ENCODE measurements at places on chromosomes 1 and 21. TPM values are rescaled to one million over a fixed set of nuclear protein-coding genes. Genes with fewer than 3 reads are reported as not detected.

The BRDT gene
- total RNA-seq = not detected

- H3K4me1 ChIP-seq = peaks cover 4% of the 10 kb centered on the region
- no peaks in the 10 kb centered on the region for H3K27me3 ChIP-seq
- no peak for DNase-seq
- no peak overlapping the region for H3K4me3 ChIP-seq
These were observed 26.9 kb downstream of the NENF start for GRCh38 chr1:212459656-212460055.

- no peak overlapping the region for H3K4me3 ChIP-seq
- H3K27ac ChIP-seq = no peak overlapping the region
- H3K4me1 ChIP-seq = no peaks in the 10 kb centered on the region
- no peaks in the 10 kb centered on the region for H3K36me3 ChIP-seq
- no peaks in the 10 kb centered on the region for H3K27me3 ChIP-seq
These were observed 179.4 kb downstream of the RHOU start for GRCh38 chr1:228914700-228915099.

DNA sequence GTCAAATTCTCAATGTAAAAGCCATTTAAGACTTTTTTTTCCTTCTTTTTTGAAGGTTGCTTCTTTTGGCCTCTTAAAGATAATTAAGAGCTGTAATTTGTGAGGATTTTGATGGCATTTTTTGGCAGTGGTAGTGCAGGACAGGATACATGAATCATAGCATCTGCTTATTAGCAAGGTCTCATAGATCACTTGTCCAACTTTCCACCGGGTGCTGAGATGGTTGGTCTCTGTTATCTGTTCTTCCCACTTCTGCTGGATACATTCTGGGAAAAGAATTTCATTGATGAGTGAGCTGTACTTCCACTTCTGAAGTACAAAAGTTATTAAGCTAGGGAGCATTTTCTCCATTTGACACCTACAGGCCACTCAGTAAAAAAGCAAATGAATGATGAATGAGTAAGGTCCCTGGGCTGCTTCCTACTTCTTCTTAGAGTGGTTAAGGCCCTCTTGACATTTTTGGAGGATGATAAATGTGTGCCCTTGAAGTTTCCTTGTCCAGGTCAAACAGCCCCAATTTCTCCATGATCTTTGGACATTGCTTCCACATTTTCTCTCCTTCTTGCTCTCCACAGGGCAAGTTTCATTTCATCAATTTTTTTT lies 100.6 kb downstream of the ROR1 start:
- no peaks in the 10 kb centered on the region for H3K36me3 ChIP-seq
- no peak for DNase-seq
- H3K4me1 ChIP-seq = peaks cover 54% of the 10 kb centered on the region
- H3K27ac ChIP-seq = peak overlapping the region; percentile 57
- no peaks in the 10 kb centered on the region for H3K27me3 ChIP-seq
- no peak overlapping the region for H3K4me3 ChIP-seq

The C1orf185 gene
- not detected for total RNA-seq

GRCh38 chr1:234656944-234657654 lies 47.1 kb upstream of the IRF2BP2 start:
- DNase-seq = no peak
- H3K27me3 ChIP-seq = no peaks in the 10 kb centered on the region
- peaks cover 4% of the 10 kb centered on the region for H3K4me1 ChIP-seq
- no peaks in the 10 kb centered on the region for H3K36me3 ChIP-seq
- H3K4me3 ChIP-seq = no peak overlapping the region
- no peak overlapping the region for H3K27ac ChIP-seq

The TIAM1 gene
- 2.7 TPM for total RNA-seq

Data from ascending aorta (tissue), 2 donors.